T-helper 17 cell (primary cell): ENCODE measurements at places on chromosomes 1 and 21. TPM values are rescaled to one million over a fixed set of nuclear protein-coding genes. Genes with fewer than 3 reads are reported as not detected.

DNA sequence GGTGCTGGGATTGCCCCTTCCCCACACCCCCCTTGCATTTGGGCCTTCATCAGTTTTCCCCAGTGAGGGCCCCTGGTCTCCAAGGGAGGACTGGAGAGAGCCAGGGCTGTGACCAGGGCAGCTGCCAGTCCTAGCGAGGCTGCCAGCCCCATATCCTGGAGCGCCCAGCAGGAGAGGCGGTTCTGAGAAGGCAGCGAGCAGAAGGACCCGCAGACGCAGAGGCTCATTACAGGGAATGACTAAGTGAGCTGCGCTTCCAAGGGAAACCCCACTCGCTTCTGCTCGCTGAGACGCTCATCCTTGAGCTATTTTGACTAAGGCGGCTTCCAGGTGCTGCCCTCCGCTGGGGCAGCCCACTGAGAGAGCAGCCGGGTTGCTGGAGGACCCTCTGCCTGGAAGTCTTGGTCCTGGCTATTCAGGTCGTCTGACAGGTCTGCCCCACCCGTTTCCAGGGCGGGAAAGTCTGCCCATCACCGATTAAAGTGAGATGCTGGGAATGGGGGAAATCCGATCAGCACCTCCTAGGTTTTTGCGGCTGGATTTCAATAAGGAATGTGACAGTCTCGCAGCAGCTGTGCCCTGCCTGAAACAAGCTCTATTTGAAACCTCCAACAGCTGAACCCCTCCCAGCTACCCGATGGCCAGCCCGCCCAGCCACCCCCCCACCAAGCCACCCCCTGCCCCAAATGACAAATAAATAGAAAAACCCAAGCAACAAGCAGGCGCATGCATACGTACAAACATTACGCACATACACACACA, 2.8 kb downstream of the KCNN3 start:
- DNase-seq = no peak
- H3K27me3 ChIP-seq = peaks cover 90% of the 10 kb centered on the region
- H3K36me3 ChIP-seq = peaks cover 2% of the 10 kb centered on the region
- H3K4me1 ChIP-seq = peaks cover 24% of the 10 kb centered on the region

DNA sequence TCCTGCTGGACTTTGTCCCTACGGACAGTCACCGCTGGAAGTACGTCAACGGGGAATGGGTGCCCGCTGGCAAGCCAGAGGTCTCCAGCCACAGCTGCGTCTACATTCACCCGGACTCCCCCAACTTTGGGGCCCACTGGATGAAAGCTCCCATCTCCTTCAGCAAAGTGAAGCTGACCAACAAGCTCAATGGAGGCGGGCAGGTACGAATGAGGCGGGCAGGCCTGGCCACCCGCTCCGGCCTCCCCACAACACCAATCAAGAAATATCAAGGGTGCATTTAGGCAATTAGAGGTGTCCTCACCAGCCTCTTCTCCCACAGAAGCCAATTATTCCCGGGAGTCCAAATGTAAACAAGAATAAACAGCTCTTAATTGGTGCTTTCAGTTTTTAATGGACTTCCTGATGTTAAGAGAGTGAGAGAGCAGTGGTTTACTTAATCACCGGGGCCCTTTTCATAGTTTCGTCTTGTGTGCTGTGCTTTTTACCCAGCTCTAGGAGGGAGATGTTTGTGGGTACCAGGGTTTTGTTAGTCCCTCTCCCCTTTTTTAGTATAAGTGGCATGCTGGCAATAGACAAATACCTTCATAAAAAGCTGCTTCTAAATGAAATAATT, 10.7 kb downstream of the TBX19 start:
- H3K27ac ChIP-seq = no peak overlapping the region
- H3K4me1 ChIP-seq = peaks cover 5% of the 10 kb centered on the region
- no peak overlapping the region for H3K4me3 ChIP-seq

- H3K27ac ChIP-seq = peak within 1 kb of the TSS; percentile 92
- no peaks in the 10 kb centered on the region for H3K27me3 ChIP-seq
- peak within 1 kb of the TSS; percentile 94 for H3K4me3 ChIP-seq
Measured at GRCh38 chr1:16351994-16352841, at the start of gene FBXO42. Gene FBXO42 (minus strand): TSS chr1:16352480. CDS start chr1:16315418, 37,062 bp downstream.

DNA sequence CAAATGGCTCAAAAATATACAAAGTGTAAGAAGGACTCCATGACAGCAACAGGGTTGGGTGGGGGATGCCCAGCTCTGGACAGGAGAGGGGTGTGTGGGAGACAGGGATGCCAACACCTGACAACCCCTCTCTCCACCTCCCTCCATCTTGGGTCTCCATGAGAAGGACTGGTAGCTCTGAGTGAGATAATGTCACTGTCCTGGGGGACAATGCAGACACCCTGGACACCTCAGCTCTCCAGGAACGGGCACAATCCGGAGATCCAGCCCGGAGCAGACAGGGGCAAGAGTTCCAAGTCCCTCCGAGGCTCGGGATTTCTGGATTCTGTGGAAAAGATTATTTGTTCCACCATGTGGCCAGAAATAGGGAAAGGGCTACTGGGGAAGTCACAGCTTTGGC, 122.5 kb downstream of the GLIS1 start:
- H3K36me3 ChIP-seq = no peaks in the 10 kb centered on the region
- H3K4me1 ChIP-seq = no peaks in the 10 kb centered on the region
- H3K4me3 ChIP-seq = no peak overlapping the region
- no peak overlapping the region for H3K27ac ChIP-seq
- H3K27me3 ChIP-seq = no peaks in the 10 kb centered on the region

DNA sequence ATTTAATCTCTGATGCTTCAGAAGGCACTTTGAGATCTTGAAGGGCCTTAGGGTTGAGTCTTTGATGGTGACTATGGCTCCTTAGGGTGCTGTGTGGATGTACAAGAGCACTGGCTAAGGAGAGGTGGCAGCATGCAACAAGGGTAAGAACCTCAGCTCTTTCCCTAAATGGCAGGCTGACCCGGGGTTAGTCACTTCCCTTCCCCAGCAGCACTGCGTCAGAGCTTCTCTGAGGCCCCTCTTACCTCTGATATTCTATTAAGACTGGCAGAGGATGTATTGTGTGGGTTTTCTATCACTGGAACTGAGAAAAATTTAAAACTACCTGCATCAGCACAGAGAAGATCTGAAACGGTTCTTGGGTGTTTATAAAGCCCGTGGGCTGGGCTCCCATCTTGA, 11.8 kb downstream of the C1orf116 start:
- no peaks in the 10 kb centered on the region for H3K36me3 ChIP-seq
- no peak overlapping the region for H3K27ac ChIP-seq
- H3K4me1 ChIP-seq = peaks cover 7% of the 10 kb centered on the region
- no peak overlapping the region for H3K4me3 ChIP-seq

GRCh38 chr1:170623171-170623570, 40.8 kb upstream of the PRRX1 start:
- no peak overlapping the region for H3K4me3 ChIP-seq
- H3K27me3 ChIP-seq = peaks cover 34% of the 10 kb centered on the region
- H3K27ac ChIP-seq = no peak overlapping the region
- no peak for DNase-seq
- H3K36me3 ChIP-seq = no peaks in the 10 kb centered on the region
- H3K4me1 ChIP-seq = no peaks in the 10 kb centered on the region

GRCh38 chr1:32869923-32870614, 643 bp downstream of the FNDC5 start:
- H3K27ac ChIP-seq = peak overlapping the region; percentile 88
- peaks cover 27% of the 10 kb centered on the region for H3K36me3 ChIP-seq
- H3K27me3 ChIP-seq = peaks cover 59% of the 10 kb centered on the region
- H3K4me1 ChIP-seq = peaks cover 35% of the 10 kb centered on the region
- peak overlapping the region; percentile 89 for H3K4me3 ChIP-seq

DNA sequence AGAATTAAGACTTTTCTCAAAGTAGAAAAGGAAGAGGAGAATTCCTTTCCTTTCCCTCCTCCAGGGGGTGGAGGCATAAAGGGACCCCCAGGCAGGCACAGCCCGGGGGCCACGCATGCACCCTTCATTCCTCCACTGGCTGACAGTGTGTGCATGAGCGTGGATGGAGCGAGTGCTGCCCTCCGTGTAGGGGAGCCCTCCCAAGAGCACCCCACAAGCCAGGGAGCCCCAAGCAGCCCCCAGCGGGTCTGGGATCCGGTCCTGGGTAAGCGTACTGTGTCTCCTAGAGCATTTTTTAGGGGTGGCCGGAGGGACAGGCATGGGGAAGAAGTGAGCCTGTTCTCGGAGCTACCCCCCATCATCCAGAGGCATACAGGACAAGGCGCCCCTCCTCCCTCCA, 120.5 kb downstream of the SIK1 start:
- peaks cover 45% of the 10 kb centered on the region for H3K27me3 ChIP-seq
- no peaks in the 10 kb centered on the region for H3K4me1 ChIP-seq
- no peak overlapping the region for H3K27ac ChIP-seq
- no peak for DNase-seq

The MROH9 gene
- total RNA-seq = not detected

The GSTM5 gene
- 0.60 TPM for total RNA-seq

The PCP4L1 gene
- not detected for total RNA-seq

The SPRR4 gene
- total RNA-seq = not detected

The SLC9C2 gene
- total RNA-seq = not detected

The CD34 gene
- not detected for total RNA-seq

The CD101 gene
- 1.9 TPM for total RNA-seq

The RAD54L gene
- 0.73 TPM for total RNA-seq

The PLPP3 gene
- total RNA-seq = 0.52 TPM

The ATP1A4 gene
- total RNA-seq = not detected

The SLC6A9 gene
- not detected for total RNA-seq
